T-helper 22 cell (primary cell): ENCODE measurements at places on chromosomes 11 and 22.

GRCh38 chr11:127059286-127059685 lies 58.7 kb upstream of the KIRREL3 start:
- no peak for DNase-seq

- no peak for DNase-seq
These were observed 192.0 kb downstream of the BUD13 start for GRCh38 chr11:116580799-116581198.

DNA sequence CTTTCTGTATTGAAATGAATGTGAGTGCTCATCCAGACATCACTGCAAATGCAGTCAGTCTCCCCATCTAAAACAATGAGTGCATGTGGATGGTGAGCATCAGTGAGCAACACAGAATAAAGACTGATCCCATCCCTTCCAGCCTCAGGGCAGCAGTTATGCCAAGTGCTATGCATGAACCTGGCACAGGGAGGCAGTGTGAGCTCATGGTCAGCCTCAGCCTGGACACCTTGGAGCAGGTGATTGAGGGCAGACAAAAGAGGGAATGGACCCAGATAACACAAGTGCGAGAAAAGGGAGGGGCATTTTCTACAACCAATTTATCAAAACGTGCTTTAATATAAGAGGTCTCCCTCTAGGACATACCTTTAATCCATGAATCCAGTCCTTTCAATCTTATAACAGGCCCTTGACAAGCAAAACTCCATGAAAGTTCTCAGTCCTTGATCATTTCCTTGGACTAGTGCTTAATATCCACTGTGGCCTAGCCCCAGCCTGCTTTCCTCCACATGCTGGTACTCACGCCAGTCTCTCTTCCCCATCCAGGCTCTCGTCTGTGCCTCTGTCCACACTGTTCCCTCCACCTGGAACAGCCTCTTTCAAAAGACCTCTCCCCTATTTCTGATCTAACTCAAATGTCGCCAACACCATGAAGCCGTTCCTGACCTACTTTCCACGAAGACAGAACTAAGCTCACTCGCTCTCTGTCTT lies 50.5 kb upstream of the LRRC55 start:
- DNase-seq: no peak

DNA sequence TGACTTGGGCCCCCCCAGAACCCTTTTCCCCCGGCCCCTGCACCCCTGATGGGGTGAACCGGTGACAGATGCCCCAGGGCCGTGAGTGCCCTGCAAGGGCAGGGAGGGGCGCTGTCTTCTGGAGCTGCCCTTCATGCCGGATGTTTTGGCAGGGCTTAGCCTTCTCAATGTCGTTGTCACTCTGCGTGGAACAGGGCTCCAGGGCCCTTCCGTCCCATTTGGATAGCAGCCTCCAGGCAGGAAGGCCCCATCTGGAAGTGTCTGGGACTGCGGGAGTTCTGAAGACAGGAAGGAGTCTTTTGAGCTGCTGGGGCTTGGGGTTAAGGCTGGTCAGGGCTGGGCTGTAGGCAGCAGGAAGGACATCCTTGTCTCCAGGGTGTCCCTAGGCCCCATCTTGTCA lies 4.6 kb downstream of the FRMD8 start:
- DNase-seq: no peak

- no peak for DNase-seq
These were observed 769.5 kb upstream of the LUZP2 start for GRCh38 chr11:23727387-23727786.
